Immature natural killer cell (primary cell): ENCODE measurements at places on chromosomes 2 and 18.

- no peak overlapping the region for H3K27ac ChIP-seq
- H3K4me1 ChIP-seq = no peaks in the 10 kb centered on the region
- H3K27me3 ChIP-seq = no peaks in the 10 kb centered on the region
- no peak for DNase-seq
Measured at GRCh38 chr2:169705927-169706326, 11.7 kb downstream of the PHOSPHO2 start.

- no peak overlapping the region for H3K4me3 ChIP-seq
- peaks cover 4% of the 10 kb centered on the region for H3K27me3 ChIP-seq
- H3K27ac ChIP-seq = no peak overlapping the region
- no peak for DNase-seq
- no peaks in the 10 kb centered on the region for H3K4me1 ChIP-seq
Measured at GRCh38 chr2:45331410-45331786, 279.7 kb downstream of the SRBD1 start.

DNA sequence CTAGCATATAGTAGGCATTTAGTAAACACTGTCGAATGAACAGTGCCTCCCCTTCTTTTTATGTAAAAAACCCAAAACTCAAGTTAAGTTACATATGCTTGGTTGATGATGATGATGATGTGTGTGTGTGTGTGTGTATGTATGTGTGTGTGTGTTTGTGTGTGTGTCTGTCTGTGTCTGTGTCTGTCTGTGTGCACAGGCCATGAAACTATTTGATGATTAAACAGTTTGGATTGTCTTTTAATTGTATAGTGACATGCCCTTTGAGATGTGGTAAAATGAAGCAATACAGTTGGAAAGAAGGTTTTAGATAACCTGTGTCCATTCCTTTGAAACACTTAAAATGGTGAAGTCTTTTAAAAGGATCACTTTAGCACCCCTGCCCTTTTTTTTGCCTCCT lies 105.6 kb downstream of the MAP4K4 start:
- H3K36me3 ChIP-seq = no peaks in the 10 kb centered on the region
- peaks cover 44% of the 10 kb centered on the region for H3K4me1 ChIP-seq
- DNase-seq = no peak
- no peak overlapping the region for H3K27ac ChIP-seq

DNA sequence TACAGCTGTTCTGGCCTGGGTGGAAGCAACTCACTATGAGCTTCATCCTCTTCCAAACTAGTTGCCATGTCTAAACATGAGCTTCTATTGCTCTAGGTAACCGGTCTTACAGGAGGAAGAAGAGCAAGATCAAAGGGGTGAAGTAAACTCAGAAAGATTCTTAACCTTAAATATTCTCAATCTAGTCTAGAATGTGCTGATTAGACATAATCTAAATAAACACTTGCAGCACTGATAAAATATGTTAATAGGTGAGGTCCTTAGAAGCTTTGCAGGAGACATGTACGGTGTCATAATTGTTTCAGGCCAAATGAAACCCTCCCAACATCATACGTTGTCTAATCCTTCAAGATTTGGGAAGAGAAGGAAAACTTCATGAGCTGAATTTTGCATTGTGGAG lies 431.6 kb upstream of the FSHR start:
- no peaks in the 10 kb centered on the region for H3K4me1 ChIP-seq
- H3K27ac ChIP-seq = no peak overlapping the region
- H3K27me3 ChIP-seq = no peaks in the 10 kb centered on the region
- H3K4me3 ChIP-seq = no peak overlapping the region
- H3K36me3 ChIP-seq = no peaks in the 10 kb centered on the region

DNA sequence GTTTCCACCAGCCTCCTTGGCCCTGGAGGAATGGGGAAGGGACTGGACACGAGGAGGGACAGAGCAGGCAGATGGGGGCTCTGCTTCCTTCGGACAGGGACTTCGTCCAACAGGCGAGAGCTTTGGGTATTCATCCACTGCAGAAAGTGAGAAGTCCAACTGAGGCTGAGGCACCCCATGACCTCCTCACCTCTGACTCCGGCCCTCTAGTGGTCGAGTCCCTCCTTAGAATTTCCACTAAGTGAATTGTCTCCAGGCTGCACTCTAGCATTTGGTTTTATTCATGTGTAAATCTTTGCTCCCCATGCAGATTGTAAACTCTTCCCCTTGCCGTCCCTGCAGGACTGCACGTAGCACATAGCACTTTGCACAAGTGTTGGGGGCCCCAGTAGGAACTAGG lies 75.6 kb downstream of the TMEM247 start:
- H3K27ac ChIP-seq = peak overlapping the region; percentile 41
- H3K36me3 ChIP-seq = peaks cover 25% of the 10 kb centered on the region
- H3K4me3 ChIP-seq = no peak overlapping the region
- H3K27me3 ChIP-seq = peaks cover 3% of the 10 kb centered on the region
- no peak for DNase-seq
- peaks cover 89% of the 10 kb centered on the region for H3K4me1 ChIP-seq

DNA sequence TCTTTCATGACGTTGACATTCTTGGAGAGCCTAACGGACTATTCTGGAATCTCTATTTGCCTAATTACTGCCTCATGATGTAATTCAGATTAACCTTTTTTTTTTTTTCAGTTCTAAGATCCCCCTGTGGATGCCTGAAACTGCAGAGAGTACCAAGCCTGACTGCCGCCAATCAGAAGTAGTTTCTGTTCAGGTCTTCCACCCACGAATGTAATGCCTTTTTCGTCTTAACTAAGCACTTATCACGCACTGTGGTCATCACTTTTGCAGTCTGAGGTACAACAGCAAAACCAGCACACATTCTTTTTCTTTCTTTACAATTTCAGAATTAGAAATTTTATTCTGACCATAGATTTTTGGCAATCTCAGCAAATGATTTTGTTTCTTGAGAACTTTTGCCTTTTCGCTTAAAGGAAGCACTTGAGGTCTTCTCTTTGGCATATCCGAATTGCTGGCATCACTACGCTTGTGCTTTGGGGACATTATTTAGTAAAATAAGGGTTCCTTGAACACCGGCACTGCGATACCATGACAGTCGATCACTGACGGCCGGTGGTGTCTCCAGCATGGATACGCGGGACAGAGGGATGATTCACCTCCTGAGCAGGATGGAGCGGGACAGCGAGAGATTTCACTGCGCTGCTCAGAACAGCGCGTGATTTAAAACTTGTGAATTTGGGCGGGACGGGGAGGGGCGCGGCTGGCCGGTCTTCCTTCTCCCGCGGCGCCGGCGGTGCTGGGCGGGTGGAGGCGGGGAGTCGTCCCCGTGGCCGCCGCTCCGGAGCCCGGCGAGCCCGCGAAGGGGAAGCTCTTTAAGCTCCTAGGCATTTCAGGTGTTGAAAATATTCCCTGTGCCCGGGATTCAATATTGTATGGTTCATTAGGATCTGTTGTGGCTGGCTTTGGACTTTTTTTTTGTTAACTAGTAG lies 32.0 kb upstream of the GPR55 start:
- H3K27me3 ChIP-seq = peaks cover 36% of the 10 kb centered on the region
- peak overlapping the region; percentile 89 for H3K4me3 ChIP-seq
- H3K27ac ChIP-seq = no peak overlapping the region
- peak; percentile 35 for DNase-seq

GRCh38 chr2:3519255-3520205 lies at the start of gene ADI1:
ADI1 (minus strand) TSS chr2:3519531; CDS start chr2:3519487, 44 bp downstream.
- peak within 1 kb of the TSS; percentile 98 for H3K4me3 ChIP-seq
- H3K36me3 ChIP-seq = peaks cover 4% of the 10 kb centered on the region
- H3K4me1 ChIP-seq = peaks cover 30% of the 10 kb centered on the region
- DNase-seq = peak; percentile 79

- no peak overlapping the region for H3K4me3 ChIP-seq
- H3K27ac ChIP-seq = no peak overlapping the region
- no peak for DNase-seq
- H3K27me3 ChIP-seq = no peaks in the 10 kb centered on the region
Measured at GRCh38 chr2:16745466-16745865, 79.8 kb upstream of the CYRIA start.

- H3K27ac ChIP-seq = no peak overlapping the region
- peaks cover 3% of the 10 kb centered on the region for H3K36me3 ChIP-seq
- H3K27me3 ChIP-seq = peaks cover 30% of the 10 kb centered on the region
- peaks cover 16% of the 10 kb centered on the region for H3K4me1 ChIP-seq
- no peak for DNase-seq
- peak overlapping the region; percentile 11 for H3K4me3 ChIP-seq
Measured at GRCh38 chr18:46754188-46754587, 2.7 kb downstream of the ST8SIA5 start.

DNA sequence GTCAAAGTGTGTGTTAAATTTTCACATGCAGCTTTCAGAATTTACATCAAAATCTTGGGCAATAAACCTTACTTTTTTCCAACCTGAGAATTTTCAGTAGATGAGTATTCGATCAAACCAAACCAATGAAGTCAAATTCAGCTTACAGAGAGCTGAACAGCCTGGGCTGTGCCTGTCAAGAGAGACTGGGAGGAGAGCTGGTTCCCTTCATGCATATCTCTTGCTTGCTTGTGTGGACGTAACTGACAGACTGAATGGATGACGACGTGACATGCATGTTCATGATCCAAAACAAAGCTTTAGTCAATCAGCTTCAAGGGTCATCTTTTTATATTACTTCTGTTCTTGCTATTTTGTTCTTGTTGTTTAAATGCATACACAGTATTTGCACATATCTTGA lies 145.2 kb downstream of the GALNT3 start:
- no peak for DNase-seq
- no peak overlapping the region for H3K4me3 ChIP-seq
- peaks cover 2% of the 10 kb centered on the region for H3K27me3 ChIP-seq
- no peaks in the 10 kb centered on the region for H3K4me1 ChIP-seq
- no peak overlapping the region for H3K27ac ChIP-seq
- no peaks in the 10 kb centered on the region for H3K36me3 ChIP-seq

DNA sequence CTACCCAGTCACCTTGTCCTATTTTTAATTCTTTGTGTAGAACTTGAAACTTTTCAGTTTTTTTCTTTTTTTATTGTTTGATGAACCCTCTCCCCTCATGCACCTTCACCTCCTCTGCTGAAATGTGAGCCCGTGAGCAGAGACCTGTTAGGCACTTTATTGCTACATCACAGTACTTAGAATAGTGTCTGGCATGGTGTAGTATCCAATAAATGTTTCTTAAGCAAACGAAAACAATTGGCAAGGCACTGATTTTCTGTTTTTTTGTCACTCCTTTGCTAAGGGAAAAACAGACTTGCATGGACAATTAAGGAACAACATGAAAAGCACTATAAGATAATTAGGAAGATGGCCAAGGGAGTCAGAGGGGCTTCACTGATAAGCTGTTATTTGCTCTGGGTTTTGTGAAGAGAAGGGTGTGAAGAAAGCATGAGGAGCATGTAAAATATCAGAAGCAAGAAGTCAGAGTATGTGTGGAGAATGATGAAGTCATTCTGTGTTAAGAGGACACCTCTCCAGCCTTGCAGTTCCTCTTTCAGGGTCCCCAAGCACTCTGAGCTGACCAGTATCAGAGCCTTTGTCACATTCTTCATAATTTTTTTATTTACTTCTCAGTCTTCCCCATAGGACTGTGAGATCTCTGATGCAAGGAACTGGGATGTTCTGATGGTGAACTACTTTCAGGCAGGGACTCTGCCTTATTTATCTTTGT lies 99.7 kb upstream of the CAVIN2 start:
- no peak for DNase-seq
- no peaks in the 10 kb centered on the region for H3K36me3 ChIP-seq
- H3K27me3 ChIP-seq = peaks cover 6% of the 10 kb centered on the region
- no peaks in the 10 kb centered on the region for H3K4me1 ChIP-seq

GRCh38 chr18:32301361-32301760 lies 111.5 kb downstream of the MEP1B start:
- no peak for DNase-seq
- no peaks in the 10 kb centered on the region for H3K4me1 ChIP-seq
- H3K27me3 ChIP-seq = peaks cover 4% of the 10 kb centered on the region
- no peaks in the 10 kb centered on the region for H3K36me3 ChIP-seq
- H3K27ac ChIP-seq = no peak overlapping the region
- no peak overlapping the region for H3K4me3 ChIP-seq

- no peak for DNase-seq
- H3K36me3 ChIP-seq = no peaks in the 10 kb centered on the region
- H3K4me1 ChIP-seq = no peaks in the 10 kb centered on the region
- no peak overlapping the region for H3K27ac ChIP-seq
- H3K27me3 ChIP-seq = no peaks in the 10 kb centered on the region
- no peak overlapping the region for H3K4me3 ChIP-seq
Measured at GRCh38 chr2:103445347-103445746, 683.5 kb downstream of the TMEM182 start.

DNA sequence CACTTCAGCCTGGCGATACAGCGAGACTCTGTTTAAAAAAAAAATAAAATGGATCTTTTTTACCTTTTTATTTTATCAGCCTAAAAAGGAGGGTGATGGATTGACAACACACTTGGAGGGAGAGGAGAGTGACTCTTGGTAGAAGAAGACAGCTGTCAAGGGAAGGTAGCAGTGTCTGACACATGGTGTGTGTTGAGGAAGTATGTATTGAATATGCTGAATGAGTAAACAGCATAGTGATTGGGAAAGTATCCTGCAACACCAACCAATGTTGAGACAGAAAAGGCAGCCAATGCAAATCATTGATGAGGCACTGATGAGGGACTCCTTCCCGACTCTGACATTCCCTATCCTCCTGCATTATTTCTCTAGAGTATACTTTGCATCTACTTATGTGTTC lies 306.4 kb downstream of the LPIN1 start:
- DNase-seq = no peak
- H3K27ac ChIP-seq = no peak overlapping the region
- peaks cover 16% of the 10 kb centered on the region for H3K36me3 ChIP-seq
- H3K27me3 ChIP-seq = peaks cover 16% of the 10 kb centered on the region
- H3K4me3 ChIP-seq = peak overlapping the region; percentile 12

- no peak for DNase-seq
- no peak overlapping the region for H3K27ac ChIP-seq
- peaks cover 6% of the 10 kb centered on the region for H3K27me3 ChIP-seq
- no peak overlapping the region for H3K4me3 ChIP-seq
- H3K4me1 ChIP-seq = no peaks in the 10 kb centered on the region
- H3K36me3 ChIP-seq = no peaks in the 10 kb centered on the region
Measured at GRCh38 chr2:129828792-129829191, 150.7 kb upstream of the RAB6C start.

- DNase-seq = no peak
- peaks cover 2% of the 10 kb centered on the region for H3K27me3 ChIP-seq
- H3K27ac ChIP-seq = no peak overlapping the region
- H3K4me3 ChIP-seq = no peak overlapping the region
- peaks cover 7% of the 10 kb centered on the region for H3K4me1 ChIP-seq
Measured at GRCh38 chr2:152623076-152623740, 94.1 kb downstream of the PRPF40A start.

- DNase-seq = no peak
- H3K4me3 ChIP-seq = no peak overlapping the region
- no peak overlapping the region for H3K27ac ChIP-seq
- H3K36me3 ChIP-seq = no peaks in the 10 kb centered on the region
- H3K4me1 ChIP-seq = no peaks in the 10 kb centered on the region
Measured at GRCh38 chr2:52064234-52064633, 1032.3 kb upstream of the NRXN1 start.
